AG04450 (cell line): ENCODE measurements at places on chromosomes 13 and 19.

- DNase-seq: no peak
Measured at GRCh38 chr13:51785712-51786424, 18.1 kb downstream of the DHRS12 start.

DNA sequence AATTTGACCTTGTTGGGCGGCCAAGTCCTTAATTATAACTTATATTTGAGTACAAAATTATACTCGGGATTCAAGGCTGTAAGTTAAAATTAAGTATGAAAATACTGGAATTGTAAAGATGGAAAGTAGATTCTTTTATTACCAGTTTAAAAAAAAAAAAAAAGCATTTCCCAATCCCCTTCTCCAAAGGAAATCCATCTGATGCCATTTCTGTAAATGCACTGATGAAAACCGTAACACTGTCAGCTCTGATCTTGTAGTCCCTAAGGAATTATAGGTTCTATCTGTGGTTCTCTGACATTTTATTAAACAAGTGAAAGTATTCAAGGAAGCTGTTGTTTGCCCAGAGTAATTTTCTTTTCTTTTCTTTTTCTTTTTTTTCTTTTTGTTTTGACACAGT is 41.6 kb upstream of the HNRNPA1L2 start:
- no peak for DNase-seq

- no peak for DNase-seq
Measured at GRCh38 chr19:30593356-30593755, 221.2 kb downstream of the ZNF536 start.

- DNase-seq: no peak
Measured at GRCh38 chr19:31307071-31307669, 42.1 kb downstream of the TSHZ3 start.

GRCh38 chr19:4103080-4103433 is 20.9 kb downstream of the MAP2K2 start:
- no peak for DNase-seq
